Keratinocyte (primary cell): ENCODE measurements at places on chromosomes 12 and 14.

DNA sequence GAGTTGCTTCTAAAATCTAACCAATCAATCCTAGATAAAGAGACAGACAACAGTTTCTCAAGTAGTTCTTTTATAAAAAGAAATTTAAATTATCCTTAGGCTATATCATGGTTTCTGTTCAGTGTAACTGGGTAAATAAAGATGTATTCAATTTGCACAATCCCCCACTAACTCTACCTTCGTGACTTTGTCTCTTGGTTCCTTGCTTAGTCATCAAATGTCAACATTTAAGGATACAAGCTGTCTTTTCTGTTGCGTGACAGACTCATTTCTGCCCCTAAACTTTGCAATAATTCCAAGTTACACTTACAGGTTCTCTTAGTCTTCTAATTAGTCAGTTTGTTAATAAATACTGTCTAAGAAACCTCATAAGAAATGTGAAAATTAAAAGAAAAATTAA is 50.6 kb downstream of the SCAF11 start:
- no peak for DNase-seq

- DNase-seq: no peak
Observed at GRCh38 chr14:90276646-90277367, 20.5 kb downstream of the PSMC1 start.

DNA sequence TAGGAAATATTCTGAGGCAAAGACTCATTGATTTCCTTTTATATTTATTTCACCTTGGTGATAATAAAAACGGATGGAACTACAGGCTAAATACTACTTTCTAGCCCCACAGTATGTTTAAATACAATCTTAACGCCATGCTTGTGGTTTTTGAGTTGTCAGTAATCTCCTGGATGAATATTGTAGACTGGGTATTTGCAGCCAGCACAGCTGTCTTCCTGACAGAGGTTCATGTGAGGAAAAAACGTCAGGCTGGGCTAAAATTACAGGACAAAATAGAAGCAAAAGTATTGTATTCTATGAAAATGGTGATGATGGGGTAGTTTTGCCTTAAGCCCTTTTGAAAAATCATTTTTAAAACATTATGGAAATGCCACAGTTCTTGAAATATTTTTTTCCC is 140.9 kb downstream of the CCDC91 start:
- no peak for DNase-seq

GRCh38 chr12:125696054-125696453 is 630.8 kb downstream of the AACS start:
- DNase-seq: no peak
